Left lung (tissue), 14 donors: ENCODE measurements at places on chromosomes 16 and 17. TPM values are rescaled to one million over a fixed set of nuclear protein-coding genes. Genes with fewer than 3 reads are reported as not detected.

DNA sequence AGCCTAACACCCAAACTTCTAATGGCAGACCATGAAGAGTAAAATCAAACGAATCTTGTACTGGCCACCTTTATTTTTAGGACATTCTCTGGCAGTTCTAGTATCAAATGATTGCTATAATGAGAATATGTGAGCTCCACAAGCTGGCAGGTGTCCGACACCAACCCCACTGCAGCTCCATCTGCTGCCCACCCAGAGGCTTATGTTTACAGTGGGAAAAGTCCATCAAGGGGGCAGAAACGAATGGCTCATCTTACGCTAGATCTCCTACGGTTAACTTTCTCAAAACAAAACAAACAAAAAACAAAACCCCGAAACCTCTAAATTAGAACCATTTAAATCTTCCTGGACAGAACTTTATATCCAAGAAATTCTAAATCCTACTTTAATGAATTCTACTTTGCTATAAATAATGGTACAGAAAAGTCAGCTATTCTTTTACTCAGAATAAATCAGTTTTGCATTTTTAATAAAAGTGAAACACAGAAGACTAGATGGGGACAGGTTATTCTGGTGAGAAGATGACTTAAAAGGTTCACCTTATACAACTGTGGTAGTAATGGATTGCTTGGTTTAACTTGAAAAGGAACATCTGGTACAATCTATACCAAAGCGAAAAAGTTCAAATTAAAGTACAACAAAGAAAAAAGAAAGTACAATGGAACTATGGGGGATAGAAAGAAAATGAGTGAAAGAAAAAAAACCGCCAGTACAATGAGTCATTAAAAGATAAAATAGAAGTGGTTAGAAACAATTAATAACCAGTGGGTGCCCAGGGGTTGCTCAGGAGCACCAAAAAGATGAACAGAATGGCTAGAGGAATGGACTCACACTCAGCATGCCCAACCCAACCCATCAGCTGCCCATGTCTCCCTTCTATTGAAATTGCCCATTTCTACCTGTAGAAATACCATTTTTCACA, 40.2 kb downstream of the GRB2 start:
- H3K27ac ChIP-seq = peak overlapping the region; percentile 24
- peaks cover 90% of the 10 kb centered on the region for H3K4me1 ChIP-seq
- no peak for DNase-seq
- H3K4me3 ChIP-seq = no peak overlapping the region

- no peaks in the 10 kb centered on the region for H3K4me1 ChIP-seq
- no peaks in the 10 kb centered on the region for H3K27me3 ChIP-seq
- no peaks in the 10 kb centered on the region for H3K36me3 ChIP-seq
- no peak for DNase-seq
- peak overlapping the region; percentile 15 for H3K27ac ChIP-seq
Measured at GRCh38 chr16:14132696-14133048, 61.6 kb downstream of the MRTFB start.

GRCh38 chr17:32483451-32484019, 3.3 kb upstream of the CDK5R1 start:
- no peak overlapping the region for H3K4me3 ChIP-seq
- peaks cover 59% of the 10 kb centered on the region for H3K36me3 ChIP-seq
- H3K4me1 ChIP-seq = peaks cover 18% of the 10 kb centered on the region
- H3K27ac ChIP-seq = no peak overlapping the region

DNA sequence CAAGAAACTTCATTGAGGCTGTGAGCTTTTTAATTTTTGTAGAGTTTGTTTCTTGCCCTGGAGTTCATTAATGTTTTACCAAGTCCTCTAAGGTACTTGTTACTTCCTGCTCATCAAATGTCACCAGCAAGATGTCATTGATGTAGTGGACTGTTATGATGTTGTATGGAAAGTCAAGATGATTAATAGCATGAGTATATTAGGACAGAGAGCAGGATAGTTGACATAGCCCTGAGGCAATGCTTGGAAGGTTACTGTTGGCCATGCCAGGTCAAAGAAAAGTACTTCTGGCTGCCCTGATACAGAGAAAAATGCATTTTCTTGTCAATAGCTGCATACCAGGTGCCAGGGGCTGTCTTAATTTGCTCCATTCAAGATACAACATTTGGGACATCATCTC, 6.7 kb downstream of the KRTAP1-5 start:
- H3K4me1 ChIP-seq = no peaks in the 10 kb centered on the region
- no peaks in the 10 kb centered on the region for H3K36me3 ChIP-seq
- H3K27ac ChIP-seq = no peak overlapping the region
- no peak overlapping the region for H3K4me3 ChIP-seq
- H3K27me3 ChIP-seq = no peaks in the 10 kb centered on the region

DNA sequence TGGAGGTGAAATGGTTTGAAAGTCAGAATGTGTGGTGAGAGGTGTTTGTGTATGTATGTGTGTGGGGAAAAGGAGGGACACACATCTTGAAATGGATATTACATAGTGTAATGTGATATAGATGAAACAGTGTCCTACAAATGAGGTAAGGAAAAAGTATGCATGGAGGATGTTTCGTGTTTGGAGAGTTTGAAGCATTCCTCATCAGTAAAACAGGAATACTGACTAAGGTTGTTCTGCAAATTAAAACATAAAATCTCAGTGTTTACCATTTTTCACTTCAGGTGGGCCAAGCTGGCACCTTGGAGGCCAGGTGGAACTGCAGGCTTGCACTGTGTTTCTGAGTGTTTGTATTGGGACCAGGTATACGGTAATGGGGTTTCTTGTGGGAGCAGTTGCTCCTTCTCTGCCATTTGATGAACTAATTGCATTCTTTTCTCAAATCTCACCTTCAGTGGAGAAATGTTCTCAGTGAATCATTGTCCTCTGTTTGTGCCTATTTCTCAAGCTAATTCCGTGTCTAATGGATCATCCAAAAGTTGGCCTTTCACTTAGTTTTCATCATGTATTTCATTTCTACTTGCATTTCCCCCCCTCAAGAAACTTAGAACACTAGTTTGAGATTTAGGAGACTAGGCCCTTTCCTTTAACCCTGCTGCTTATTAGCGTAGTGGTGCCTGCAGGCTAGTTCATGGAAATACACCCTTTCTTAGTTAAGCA, 8.2 kb upstream of the TBKBP1 start:
- H3K27ac ChIP-seq = no peak overlapping the region
- no peaks in the 10 kb centered on the region for H3K36me3 ChIP-seq
- no peak overlapping the region for H3K4me3 ChIP-seq
- DNase-seq = no peak
- peaks cover 16% of the 10 kb centered on the region for H3K4me1 ChIP-seq
- H3K27me3 ChIP-seq = no peaks in the 10 kb centered on the region

DNA sequence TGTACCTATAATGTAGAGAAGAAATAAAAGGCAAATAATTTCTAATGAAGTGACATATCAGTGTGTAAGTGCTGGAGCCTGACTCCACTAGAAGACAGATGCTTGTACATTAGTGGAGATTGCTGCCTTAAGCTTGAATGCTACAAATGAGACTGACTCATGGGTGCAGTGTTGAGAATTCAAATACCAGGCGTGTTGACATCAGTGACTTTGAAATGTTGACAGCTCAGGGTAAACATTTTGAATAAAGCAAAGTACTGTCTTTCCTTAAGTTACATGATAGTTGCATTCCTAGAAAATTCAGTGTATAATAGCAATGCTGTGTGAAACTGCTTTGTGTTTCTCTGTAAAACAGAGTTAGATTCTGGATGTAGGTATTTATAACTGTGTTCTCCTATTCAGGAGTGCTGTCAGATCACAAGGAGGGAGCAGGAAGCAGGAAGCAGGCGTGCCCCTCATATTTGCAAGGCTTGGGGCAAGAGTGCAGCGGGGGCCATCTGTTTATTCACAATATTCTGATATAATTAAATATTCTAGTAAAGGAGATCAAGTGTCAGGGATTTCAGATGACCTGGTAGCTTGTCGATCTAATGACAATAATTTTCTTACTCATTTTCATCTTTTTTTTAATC, 119.0 kb downstream of the SPECC1 start:
- no peak overlapping the region for H3K4me3 ChIP-seq
- H3K27me3 ChIP-seq = no peaks in the 10 kb centered on the region
- no peaks in the 10 kb centered on the region for H3K36me3 ChIP-seq
- H3K27ac ChIP-seq = no peak overlapping the region
- H3K4me1 ChIP-seq = no peaks in the 10 kb centered on the region

- no peaks in the 10 kb centered on the region for H3K36me3 ChIP-seq
- DNase-seq = no peak
- H3K4me1 ChIP-seq = peaks cover 21% of the 10 kb centered on the region
- no peaks in the 10 kb centered on the region for H3K27me3 ChIP-seq
Measured at GRCh38 chr17:45061606-45062205, 589 bp downstream of the NMT1 start.

- no peaks in the 10 kb centered on the region for H3K36me3 ChIP-seq
- no peaks in the 10 kb centered on the region for H3K4me1 ChIP-seq
- H3K27me3 ChIP-seq = no peaks in the 10 kb centered on the region
- H3K4me3 ChIP-seq = no peak overlapping the region
- no peak overlapping the region for H3K27ac ChIP-seq
Measured at GRCh38 chr16:75481475-75481874, 13.8 kb downstream of the CHST6 start.

Gene SEPHS2
- polyA plus RNA-seq = 32.0 TPM

Gene ACSM3
- polyA plus RNA-seq = 56.0 TPM

Gene CWC25
- 24.6 TPM for polyA plus RNA-seq

Gene PGAP3
- polyA plus RNA-seq = 40.6 TPM
